ENCODE measurements at places on chromosomes 6 and 20. TPM values are rescaled to one million over a fixed set of nuclear protein-coding genes. Genes with fewer than 3 reads are reported as not detected.

The C20orf202 gene
- not detected for total RNA-seq

DNA sequence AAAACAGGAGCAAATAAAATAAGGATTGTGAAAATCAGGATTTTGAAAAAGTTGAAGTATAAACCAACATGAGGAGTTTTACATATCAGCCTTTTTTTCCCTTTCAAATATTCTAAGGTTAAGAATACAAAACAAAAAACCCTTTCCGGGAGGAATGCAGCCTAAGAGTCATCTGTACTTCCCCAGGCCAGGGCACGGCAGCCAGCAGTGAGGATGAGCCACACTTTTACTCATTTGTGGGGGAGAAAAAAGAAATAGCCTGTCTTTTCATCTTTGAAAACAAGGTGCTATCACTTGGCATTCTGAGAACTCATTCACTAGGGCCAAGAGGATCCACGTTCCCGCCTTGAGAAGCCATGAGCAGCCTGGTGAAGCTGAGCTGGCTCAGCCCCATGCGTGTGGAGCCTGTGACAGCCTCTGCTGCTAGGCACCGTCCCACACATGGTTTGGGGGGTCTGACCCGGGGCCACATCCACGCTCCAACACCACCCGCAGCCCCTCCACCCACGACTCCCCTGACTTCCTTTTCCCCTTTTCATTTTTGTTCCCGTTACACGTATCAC lies 11.2 kb downstream of the SLC22A1 start:
- DNase-seq: peak; percentile 65

The ZC2HC1B gene
- not detected for total RNA-seq

The SNHG17 gene
- total RNA-seq: 29.6 TPM

The CD24 gene
- total RNA-seq: 0.42 TPM

- no peak for DNase-seq
Observed at GRCh38 chr6:112979830-112980229, 632.7 kb downstream of the RFPL4B start.

DNA sequence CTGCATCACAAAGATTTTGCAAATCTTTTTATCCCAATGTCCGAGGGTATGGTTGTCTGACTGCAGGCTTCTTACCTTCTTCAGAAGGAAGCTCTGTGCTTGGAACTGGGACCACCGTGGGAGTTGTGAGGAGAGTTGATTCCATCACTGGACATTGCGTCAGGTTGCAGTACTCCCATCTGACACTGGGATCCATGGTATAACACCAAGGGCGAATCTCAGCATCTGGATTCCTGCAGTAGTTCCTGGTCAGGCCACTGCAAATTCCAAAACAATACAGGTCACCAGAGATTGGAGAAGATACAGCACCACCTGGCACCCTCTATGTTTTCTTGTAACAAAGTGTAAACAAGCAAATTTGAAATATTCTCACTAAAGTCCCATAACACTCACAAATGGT lies 77.7 kb downstream of the LPA start:
- DNase-seq: no peak

GRCh38 chr6:41634657-41635056 lies 3.6 kb upstream of the MDFI start:
- no peak for DNase-seq

GRCh38 chr6:101199441-101199840 lies 194.1 kb upstream of the GRIK2 start:
- DNase-seq: no peak

All from osteocyte (in vitro differentiated cells).